Stimulated activated CD8-positive, alpha-beta memory T cell treated with anti-CD3 and anti-CD28 coated beads, Interleukin-4, amount 100 ng/mL, for 1 hour (primary cell): ENCODE measurements at places on chromosomes 2 and 18.

- DNase-seq: no peak
Measured at GRCh38 chr2:44942304-44943030, 965 bp downstream of the SIX3 start.

DNA sequence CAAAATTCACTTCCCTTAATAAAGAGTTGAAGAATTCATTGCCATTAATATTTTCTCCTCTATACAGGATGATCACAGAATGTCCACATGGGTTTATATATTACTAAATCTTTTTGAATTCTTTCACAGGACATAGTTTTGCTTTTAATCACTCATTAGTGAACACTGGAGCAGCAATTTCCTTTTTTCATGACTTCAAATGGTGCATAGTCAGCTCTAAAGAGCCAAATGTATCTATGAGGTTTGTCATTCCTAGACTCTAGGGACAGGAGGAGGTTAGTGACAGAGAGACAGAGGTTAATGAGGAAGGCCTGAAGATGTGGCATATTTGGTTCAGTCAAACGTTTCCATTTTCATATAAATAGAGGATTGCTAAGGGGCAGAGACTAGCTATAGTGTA lies 111.8 kb downstream of the FSHR start:
- DNase-seq: no peak

GRCh38 chr2:94984964-94985575 lies 40.4 kb upstream of the MAL start:
- no peak for DNase-seq

- DNase-seq: no peak
Measured at GRCh38 chr18:2545155-2545554, 26.1 kb downstream of the METTL4 start.

GRCh38 chr2:44638649-44639048 lies 276.9 kb downstream of the CAMKMT start:
- no peak for DNase-seq

DNA sequence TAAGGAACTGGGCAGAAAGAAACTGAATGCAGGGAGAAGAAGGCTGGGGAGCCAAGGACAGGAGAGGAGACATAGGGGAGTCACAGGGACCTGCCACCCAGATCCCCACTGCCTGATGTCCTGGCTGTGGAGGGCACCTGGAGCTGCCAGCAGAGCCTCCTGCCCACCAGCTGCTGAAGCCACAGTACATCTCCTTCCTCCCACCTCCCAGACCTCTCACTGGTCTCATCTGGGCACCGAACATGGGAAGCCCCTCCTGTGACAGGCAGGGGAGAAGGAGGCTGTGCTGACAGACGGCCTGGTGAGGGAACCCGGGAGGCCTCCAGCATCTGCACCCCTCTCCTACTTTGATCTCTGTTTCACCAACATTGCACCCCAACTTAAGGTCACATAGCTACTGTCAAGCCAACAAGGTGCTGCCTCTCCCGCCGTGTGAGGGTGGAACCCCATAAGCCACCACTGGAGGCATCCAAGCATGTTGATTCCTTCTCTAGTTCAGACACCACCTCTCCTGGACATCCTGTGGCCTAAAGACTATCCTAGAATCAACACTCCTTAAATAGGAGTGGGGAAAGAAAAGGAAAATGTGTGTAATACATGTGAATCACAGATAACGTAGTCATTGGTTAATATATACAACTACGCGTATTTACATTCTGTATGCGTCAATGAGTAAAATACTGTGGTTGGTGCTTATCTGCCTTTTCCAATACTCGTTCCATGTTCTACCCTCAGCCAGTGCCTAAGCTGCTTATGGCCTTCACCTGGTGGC lies 3.5 kb upstream of the RNPEPL1 start:
- no peak for DNase-seq

GRCh38 chr18:32919799-32920198 lies 147.0 kb upstream of the KLHL14 start:
- no peak for DNase-seq

DNA sequence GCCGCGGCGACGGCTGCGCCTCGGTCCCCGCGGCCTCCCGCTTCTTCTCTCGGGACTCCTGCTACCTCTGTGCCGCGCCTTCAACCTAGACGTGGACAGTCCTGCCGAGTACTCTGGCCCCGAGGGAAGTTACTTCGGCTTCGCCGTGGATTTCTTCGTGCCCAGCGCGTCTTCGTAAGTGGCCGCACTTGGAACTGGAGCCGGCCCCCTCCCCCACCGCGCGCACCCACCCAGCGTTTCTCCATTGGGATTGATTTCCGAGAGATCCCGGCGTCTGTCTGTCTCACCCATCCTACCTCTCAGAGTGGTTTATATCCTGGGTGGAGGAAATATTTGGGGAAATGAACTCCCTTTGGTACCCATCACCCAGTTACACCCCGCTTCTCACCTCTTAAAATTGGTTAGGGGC lies 498 bp downstream of the ITGAV start:
- DNase-seq: no peak
